ENCODE measurements at places on chromosomes 6 and 20.
A peak's percentile ranks its signal among the peaks of the same experiment; 100 is the strongest.

DNA sequence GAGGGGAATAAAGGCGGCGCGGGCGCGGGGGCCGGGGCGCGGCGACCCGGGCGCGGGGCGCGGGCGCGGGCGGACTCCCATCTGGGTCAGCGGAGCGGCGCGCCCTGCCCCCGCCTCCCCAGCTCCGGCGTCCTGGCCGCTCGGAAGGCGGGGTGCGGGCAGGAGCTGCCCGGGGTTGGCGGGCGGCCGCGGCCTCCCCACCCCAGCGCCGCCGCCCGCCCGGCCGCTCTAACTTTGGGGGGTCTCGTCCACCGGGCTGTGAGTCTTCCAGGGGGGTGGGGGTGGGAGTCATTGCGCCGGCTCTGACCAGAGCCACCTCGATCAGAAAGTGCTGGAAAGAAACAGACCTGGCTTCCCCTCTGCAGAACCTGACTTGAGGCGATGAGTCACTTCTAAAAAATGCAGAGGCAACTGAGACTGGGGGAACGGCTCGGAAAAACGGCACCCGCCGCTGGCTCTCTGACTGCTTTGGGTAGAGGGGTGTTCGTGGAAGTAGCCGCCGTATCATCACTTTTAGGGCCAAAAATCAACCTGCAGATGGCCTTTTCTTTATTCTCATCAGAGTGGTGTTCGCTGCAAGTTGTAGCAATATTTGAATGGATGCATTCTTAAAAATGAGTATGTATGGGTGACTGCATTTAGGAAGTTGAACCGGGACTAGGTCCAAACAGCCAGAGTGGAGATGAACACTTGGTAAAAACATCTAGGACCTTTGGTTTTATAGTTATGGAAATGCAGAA lies 667 bp downstream of the CAP2 start:
- peak; percentile 72 for ATAC-seq

GRCh38 chr6:156719395-156719719 lies 57.8 kb upstream of the ARID1B start:
- ATAC-seq, result no peak

DNA sequence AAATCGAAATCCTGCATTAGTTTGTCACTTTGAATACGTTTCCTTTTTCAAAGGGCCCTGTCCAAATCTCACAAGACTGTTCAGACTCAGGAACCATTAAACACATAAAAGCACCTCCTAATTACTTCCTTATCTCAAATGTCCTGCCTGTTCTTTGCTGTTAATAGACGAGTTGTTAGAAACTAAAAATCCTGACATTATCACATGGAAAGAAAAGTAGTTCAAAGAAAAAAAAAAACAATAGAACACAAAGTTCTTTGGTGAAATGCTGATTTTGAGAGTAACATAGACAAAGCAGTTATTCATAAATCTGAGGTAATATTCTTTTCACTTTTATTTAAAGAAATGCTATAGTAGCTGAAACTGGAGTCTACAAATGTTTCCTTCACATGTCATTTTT lies 12.1 kb upstream of the TAB2 start:
- ATAC-seq, result no peak

- ATAC-seq, result no peak
Observed at GRCh38 chr6:129785047-129785755, 75.2 kb upstream of the ARHGAP18 start.

GRCh38 chr20:15859061-15859460 lies 714.2 kb downstream of the KIF16B start:
- no peak for ATAC-seq

GRCh38 chr6:127518710-127519468 lies at the start of gene MTCL3:
MTCL3 (minus strand) TSS chr6:127519335.
- peak; percentile 44 for ATAC-seq

Data from motor neuron (in vitro differentiated cells).